ENCODE measurements at places on chromosomes 7 and 10. TPM values are rescaled to one million over a fixed set of nuclear protein-coding genes. Genes with fewer than 3 reads are reported as not detected.

The AKR1D1 gene
- total RNA-seq = not detected

The KCND2 gene
- 16.1 TPM for total RNA-seq

The GRID2IP gene
- not detected for total RNA-seq

The PGAM1 gene
- total RNA-seq = 378 TPM

The PLXDC2 gene
- 12.6 TPM for total RNA-seq

The TMEM139 gene
- not detected for total RNA-seq

The ACTL6B gene
- not detected for total RNA-seq

The ASL gene
- 33.5 TPM for total RNA-seq

The CREB5 gene
- total RNA-seq = 9.3 TPM

The TBC1D12 gene
- total RNA-seq = 15.1 TPM

The GSTK1 gene
- total RNA-seq = 69.1 TPM

The TMEM184A gene
- 0.64 TPM for total RNA-seq

The TRIM73 gene
- 0.86 TPM for total RNA-seq

The ARL4A gene
- total RNA-seq = 17.7 TPM

The ARL5B gene
- 22.9 TPM for total RNA-seq

The ANKRD30A gene
- 0.97 TPM for total RNA-seq

The PIP gene
- not detected for total RNA-seq

The IDI2 gene
- not detected for total RNA-seq

The EBLN1 gene
- not detected for total RNA-seq

The ADAMTS14 gene
- 1.6 TPM for total RNA-seq

The CNNM1 gene
- total RNA-seq = 3.5 TPM

The SAP25 gene
- 0.32 TPM for total RNA-seq

The STEAP1 gene
- total RNA-seq = 21.6 TPM

The CFAP70 gene
- total RNA-seq = 0.43 TPM

The OR6B1 gene
- under 0.01 TPM for total RNA-seq

The CAMK2B gene
- under 0.01 TPM for total RNA-seq

The METTL27 gene
- 1.6 TPM for total RNA-seq

The BTBD16 gene
- not detected for total RNA-seq

The TSPAN15 gene
- 6.0 TPM for total RNA-seq

The HKDC1 gene
- total RNA-seq = 0.43 TPM

The TAF5 gene
- 4.2 TPM for total RNA-seq

The SAMD9 gene
- 15.8 TPM for total RNA-seq

The FAM25A gene
- total RNA-seq = not detected

The SMKR1 gene
- not detected for total RNA-seq

The GPRIN2 gene
- not detected for total RNA-seq

The GIMAP8 gene
- under 0.01 TPM for total RNA-seq

The VIPR2 gene
- total RNA-seq = not detected

The LIPN gene
- not detected for total RNA-seq

The FKBP6 gene
- not detected for total RNA-seq

The LEP gene
- total RNA-seq = not detected

The CYP2C8 gene
- not detected for total RNA-seq

The ELAPOR2 gene
- 1.7 TPM for total RNA-seq

The ODAD2 gene
- 3.2 TPM for total RNA-seq

The ZNF783 gene
- 9.0 TPM for total RNA-seq

The AGR3 gene
- not detected for total RNA-seq

The TRPV6 gene
- total RNA-seq = not detected

The PAX4 gene
- not detected for total RNA-seq

The MMRN2 gene
- total RNA-seq = 2.3 TPM

The CYP3A7 gene
- not detected for total RNA-seq

The POLR2J3 gene
- total RNA-seq = 33.2 TPM

The CABCOCO1 gene
- total RNA-seq = 3.2 TPM

The SHH gene
- not detected for total RNA-seq

The NPS gene
- not detected for total RNA-seq
